ENCODE measurements at places on chromosomes 11 and 22.

DNA sequence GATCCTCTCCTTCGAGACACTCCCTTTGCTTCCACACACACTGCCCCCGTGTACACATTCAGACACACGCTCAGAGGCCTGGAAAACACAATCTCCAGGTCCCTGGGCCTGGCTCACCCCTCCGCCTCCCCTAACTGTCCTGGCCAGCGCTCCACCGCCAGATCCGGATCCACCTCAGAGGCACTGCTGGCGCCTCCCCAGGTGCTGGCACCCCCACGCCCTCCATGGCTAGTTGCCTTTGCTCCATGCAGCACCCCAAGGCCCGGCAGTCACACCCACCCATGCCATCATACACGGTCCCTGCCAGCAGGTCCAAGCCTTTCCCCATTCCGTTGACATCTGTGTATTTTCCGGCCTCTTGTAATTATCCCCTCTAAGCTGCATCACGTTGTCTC lies 11.1 kb downstream of the SPTBN2 start:
- no peak for DNase-seq

GRCh38 chr11:111307472-111308108 lies 9.2 kb downstream of the POU2AF3 start:
- no peak for DNase-seq

DNA sequence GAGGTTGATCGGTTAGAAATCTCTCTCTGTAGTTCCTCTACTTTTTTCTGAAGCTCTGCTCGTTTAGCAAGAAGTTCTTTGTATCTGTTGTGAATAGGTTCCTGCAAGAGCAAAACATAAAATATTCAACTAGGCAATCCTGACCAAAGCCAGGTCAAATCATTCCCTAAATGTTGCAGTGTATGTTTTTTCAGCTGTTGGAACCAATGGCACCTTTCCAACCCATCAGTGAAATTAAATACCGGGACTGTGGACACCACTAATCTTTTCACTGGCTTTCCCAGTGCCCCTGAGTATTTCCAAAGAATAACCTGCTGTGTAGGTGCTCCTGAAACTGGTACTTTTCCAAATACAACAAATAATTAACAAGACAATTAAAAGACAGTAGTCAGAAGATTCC lies 45.1 kb downstream of the CEP57 start:
- DNase-seq, result no peak

DNA sequence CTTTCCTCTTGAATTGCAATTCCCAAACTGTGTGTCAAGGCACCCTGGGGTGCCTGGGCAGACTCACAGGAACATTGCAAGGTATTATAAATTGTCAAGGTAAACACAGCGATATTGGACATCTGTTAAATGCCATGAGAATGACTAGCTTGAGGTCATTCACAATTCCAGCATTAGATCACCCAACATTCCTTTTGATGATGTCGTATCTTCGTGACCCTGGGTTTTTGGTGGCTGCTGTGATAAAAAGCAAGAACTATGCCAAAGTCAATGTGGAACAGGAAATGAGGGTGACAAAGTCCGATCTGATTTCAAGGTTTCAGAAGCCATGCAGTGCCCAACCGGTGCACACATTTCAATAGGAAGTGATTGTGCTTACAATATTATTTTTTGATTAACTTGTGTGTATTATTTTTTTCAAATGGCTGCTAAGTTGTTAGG lies 458.4 kb downstream of the MIAT start:
- no peak for DNase-seq

GRCh38 chr11:69925366-69926196 lies 106.4 kb upstream of the FGF3 start:
- DNase-seq, result no peak

GRCh38 chr11:101797335-101797734 lies 117.5 kb upstream of the CEP126 start:
- DNase-seq, result no peak

- DNase-seq, result no peak
These were observed 51.1 kb downstream of the RTN4R start for GRCh38 chr22:20216863-20217499.

DNA sequence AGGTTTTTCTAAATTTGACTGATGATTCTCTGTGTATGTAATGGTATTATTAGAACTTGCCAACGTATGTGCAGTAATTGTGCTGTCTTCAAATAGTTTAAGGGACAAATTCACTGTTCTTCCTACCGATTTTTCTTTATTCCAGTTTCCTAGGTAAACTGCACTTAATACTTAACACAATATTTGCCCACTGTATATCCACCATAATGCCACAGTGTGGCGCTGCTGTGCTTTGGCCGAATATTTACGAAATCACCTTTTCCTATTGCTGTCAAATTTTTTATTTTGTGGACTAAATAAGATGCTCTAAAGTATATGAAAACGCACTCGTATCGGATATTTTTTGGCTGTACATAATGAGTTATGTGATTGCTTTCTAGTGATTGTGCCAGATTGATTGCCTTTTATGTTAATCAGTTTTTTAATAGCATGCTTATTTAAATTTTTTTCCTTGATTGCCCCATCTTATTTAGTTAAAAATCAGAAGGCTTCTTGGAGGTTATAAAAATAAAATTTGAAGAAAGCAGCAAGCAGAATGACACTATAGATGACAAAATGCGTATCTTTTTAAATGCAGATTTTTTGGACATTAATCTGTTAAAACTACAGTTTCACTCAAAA lies 10.5 kb downstream of the AASDHPPT start:
- DNase-seq, result peak; percentile 24

DNA sequence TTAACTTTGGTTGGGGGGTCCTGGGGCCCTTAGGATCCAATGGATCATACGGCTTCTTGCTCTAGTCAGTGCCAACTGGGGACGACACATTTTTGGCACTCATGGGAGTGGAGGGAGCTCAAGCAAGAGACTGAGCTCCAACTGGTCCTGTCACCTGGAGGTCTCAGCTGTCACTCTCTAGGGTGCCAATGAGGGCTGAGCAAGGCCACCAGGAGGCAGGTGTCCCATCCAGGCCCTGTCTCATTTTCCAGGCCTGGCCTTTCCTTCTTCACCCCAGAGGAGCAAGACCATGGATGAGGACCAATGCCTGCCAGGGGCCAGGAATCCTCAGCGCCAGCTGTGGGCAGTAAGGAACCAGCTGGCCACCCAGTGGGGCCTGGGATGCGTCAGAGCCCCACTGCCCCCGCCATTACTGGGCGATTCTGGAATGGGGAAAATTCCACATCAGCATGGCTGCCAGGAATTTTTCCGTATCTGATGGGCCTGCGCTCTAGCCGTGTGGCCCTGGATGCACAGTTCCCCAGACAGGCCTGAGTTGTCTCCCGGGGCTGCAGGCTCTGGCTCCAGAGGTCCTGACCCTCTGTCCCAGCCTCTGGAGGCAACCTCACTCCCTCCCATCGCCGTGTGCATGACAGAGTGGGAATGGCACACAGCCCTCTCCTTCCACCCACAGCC lies 669 bp upstream of the GAL3ST1 start:
- DNase-seq, result no peak

- no peak for DNase-seq
These were observed 39.5 kb upstream of the EMID1 start for GRCh38 chr22:29166180-29166579.

- DNase-seq, result no peak
These were observed 48.4 kb upstream of the MICAL2 start for GRCh38 chr11:12061851-12062560.

DNA sequence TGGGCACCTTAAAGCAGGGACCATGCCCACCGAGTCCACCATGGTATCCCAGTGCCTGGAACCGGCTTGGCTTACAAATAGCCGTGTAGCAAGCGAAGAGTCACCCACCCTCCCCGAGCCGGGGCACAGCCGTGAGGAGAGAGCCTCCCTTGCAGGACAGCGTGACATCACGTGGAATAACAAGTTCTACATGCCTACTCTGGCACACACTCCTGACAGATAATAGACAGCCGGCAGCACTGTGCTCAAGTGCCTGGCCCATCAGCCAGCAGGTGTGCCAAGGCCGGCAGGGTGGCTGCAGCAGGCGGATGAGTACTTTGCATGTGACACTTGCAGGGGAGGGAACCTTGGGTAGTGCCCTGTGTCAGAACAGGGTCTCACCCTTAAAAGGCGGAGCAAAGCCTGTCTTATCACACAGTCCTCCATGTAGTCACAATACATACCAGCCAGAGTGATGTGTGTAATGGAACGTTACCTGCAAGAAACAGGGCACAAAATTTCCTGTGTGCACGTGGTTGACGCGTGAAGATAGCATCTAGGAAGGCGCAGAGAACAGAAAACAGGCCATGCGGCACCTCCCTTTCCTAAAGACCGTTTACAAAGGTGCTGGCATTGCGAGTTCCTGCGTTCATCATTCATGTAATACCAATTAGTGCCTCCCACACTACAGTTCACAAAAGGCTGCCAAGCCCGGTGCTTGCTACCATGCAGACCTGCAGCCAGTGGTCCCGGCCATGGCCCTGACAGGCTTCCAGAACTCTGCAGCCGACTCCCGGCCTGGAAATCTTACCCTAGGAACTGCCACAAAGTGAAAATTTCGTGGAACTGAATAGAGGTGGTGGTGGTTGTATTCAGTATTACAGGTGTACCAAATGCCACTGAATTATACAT lies 16.4 kb downstream of the TOM1 start:
- no peak for DNase-seq

DNA sequence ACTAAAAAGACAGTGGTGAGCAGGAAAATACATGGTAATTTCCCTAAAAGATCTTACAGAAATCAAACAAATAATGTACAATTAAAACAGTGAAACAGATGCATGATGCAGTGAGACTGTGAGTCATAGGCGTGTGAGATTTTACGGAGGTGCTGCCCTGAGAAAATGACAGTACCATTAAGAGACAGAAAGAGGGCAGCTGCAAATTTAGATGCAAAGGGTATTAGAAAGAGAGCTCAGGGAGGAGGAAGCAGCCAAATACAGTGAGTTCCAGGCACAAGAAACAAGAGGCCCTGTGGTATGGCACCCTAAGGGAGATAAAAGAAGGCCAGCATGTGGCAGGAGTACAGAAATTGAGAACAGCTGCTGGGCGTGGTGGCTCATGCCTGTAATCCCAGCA lies 88.5 kb upstream of the FIBIN start:
- DNase-seq, result no peak

- no peak for DNase-seq
These were observed 30.0 kb downstream of the FSHB start for GRCh38 chr11:30260813-30261212.

- DNase-seq, result no peak
These were observed 14.0 kb upstream of the AMPD3 start for GRCh38 chr11:10441091-10441490.

- DNase-seq, result no peak
These were observed 94.5 kb downstream of the FDX1 start for GRCh38 chr11:110524238-110524637.

DNA sequence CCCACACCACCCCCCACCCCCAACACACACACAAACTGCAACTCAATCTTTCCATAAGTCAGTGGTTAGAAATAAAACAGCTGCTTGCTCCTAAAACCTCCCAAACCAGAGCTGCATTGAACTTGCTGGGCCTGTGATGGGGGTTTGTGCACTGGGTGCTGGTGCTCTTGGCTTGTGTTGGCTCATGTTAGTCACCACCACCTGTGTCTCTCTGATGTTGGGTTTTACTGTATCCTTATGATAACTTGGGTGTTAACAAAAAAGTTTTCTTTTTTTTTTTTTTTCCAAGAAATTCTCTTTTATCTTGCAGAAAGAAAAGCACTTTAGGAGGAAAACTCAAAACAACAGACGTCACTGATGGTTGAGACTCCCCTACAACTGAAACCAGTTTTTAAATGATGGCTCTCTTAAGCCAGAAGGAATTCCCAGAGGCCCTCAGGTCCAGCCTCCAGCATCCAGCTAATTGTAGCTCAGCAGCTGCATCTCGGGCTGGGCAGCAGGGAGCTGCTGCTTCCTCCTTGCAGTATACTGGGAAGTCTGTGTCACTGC lies 79.9 kb upstream of the DRD2 start:
- no peak for DNase-seq

GRCh38 chr11:116166573-116167465 lies 606.0 kb downstream of the BUD13 start:
- DNase-seq, result no peak

- no peak for DNase-seq
These were observed 18.5 kb downstream of the PLA2G6 start for GRCh38 chr22:38162881-38163843.

- DNase-seq, result no peak
These were observed 27.9 kb downstream of the RNF169 start for GRCh38 chr11:74776546-74776945.

DNA sequence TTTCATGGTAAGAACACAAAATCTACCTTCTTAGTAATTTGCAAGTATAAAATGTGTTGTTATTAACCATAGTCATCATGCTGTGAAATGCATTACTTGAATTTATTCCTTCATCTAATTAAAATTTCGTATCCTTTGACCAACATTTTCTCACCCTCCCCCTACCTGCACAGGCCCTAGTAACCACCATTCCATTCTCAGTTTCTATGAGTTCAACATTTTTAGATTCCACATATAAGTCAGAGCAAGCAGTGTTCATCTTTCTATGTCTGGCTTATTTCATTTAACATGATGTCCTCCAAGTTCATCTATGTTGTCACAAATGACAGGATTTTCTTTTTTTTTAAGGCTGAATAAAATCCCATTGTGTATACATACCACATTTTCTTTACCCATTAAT lies 43.5 kb upstream of the CCDC179 start:
- no peak for DNase-seq
